ENCODE measurements at places on chromosomes 1 and 21.

DNA sequence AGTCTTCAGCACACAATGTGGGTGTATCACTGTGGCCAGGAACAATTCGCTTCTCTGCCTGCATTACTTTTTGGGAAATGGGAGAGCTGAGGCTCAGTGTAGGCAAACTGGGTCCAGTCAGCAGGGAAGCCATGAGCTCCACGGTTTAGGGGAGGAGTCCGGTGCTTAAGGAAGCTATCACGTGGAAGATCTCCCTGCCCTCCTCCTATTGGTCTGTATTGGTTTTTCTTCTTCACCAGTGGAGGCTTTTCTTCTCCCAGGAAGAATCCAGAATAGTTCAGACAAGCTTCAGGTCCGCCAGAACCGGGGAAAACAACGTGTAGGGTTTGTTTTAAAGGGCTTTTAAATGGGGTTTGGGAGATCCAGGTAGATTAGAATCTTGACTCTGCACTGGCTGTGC is 156.2 kb upstream of the CAMK1G start:
- DNase-seq = no peak

- DNase-seq = no peak
These were observed 24.1 kb downstream of the IFFO2 start for GRCh38 chr1:18932387-18932786.

DNA sequence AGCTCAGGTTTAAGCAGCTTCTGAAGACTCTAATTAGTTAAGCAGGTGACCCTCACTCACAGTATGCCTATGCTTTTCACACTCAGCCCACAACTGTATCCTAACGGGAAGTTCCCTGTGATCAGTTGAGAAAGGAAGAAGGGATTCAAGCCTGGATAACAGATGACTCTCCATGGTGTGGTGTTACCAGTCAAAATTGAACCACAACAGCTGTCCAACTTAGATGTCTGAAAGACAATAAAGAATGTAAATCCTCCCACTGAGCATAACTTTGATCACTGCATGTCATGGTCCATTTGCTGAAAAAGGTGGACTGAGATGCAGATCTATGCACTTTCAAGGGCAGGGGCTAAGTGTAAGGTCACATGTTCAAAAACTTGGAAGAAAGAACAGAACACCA is 32.3 kb upstream of the DIPK1A start:
- DNase-seq = no peak

DNA sequence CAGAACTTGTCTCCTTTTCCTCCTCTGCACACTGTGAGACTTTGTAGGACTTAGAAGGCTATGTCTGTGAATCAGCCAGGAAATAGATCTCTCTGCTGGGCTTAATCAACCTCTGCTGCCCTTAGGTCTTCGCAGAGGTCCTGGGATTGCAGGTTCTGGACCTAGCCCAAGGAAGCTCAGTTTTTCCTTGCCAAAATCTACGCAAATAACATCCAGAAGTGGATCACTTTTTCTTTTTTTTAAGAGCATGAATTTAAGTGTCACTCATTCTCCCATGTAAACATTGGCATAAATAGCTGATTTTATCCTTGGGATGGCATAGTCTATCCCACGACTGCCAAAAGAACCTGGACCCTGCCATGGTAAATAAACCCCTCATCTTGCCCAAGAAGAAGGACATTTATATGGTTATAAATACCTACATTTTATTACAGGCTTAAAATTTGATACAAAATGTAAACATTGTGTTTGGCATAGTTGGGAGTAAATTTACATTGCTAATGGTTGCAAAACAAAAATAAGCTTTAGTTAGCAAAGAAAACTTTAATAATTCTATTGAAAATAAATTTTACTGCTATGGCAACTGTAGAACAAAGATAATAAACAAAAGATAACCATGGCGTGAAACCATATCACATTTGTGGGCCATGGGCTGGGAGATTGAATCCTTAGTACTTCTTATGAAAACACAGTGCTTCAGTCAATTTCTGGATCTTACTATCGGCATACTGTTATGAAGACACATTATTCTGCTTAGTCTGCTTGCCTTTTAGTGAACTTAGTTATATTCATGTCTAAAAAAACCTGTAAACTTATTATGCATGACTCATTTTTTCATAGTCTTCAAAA is 24.5 kb upstream of the DISC1 start:
- DNase-seq = no peak

DNA sequence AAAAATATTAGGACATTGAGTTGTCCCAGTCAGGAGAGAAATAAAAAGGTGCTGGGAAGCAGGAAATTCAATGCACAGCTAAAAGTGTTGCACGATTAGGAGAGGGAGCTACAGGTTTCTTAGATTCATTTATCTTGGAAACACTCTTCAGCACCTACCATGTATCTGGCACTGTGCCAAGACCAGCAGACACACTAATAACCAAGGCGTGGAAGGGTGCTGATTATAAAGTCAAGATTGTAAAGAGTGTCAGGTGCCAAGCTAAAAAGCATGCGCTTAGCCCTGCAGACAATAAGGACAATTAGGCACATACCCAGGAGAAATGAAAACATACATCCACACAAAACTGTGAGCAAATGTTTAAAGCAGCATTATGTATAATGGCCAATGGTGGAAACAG is 129.9 kb downstream of the DSCAM start:
- peak; percentile 63 for DNase-seq

- no peak for DNase-seq
These were observed 4.1 kb downstream of the PYCR2 start for GRCh38 chr1:225919906-225920305.

DNA sequence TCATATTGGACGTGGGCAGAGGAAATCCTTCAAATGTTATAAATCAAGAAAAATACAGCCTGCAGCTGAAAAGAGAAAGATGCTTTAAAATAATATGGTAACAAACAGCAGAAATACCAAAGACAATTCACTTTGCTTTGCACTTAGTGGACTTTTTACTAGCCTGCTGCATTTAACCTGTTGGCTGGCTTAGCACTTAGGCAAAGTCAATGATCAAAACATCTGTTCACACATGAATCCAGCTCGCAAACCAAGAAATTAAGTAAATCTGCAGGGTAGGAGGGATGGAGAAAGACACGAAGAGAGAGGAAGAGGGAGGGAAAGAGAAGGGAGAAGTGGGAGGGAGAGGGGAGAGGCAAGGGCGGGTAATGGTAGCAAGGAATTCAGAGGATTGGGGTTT is 103.6 kb upstream of the RAB4A start:
- peak; percentile 98 for DNase-seq

DNA sequence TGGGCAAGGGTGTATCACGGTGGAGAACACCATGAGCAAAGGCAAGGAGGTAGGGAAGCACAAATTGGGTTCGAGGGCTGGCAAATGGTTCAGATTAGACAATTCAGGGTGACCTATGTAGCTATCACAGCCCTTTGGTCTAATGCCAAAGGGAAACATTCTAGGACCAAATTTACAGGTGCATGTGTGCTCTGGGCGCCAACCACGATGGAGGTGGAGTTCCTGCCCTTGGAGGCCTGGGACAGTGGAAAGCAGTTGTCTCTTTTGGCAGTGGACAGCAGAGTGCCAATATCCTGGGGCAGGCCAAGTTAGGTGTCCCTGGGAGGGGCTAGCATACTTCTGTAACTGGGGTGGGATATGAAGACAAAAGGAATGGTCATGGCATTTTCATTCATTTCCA is 40.1 kb downstream of the IGFN1 start:
- no peak for DNase-seq

DNA sequence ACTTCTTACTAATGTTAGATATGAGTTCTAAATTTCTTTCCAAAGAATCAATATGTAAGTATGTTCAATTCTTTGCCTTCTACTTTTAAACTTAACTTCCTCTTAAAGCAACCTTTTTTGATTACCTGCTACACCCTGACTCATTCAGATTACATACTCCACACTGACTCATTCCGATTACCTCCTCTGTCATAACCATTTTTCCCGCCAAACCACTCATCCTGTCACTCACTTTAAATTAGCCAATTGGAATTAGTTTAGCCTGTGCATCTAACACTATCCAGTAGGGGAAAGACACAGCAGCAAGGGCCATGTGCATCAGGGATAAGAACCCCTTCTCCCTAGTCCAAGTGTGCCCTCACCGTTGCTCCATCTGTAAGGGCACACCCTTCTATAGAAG is 815.5 kb downstream of the BRINP3 start:
- DNase-seq = peak; percentile 26

GRCh38 chr1:25664357-25665199 is 48.0 kb downstream of the MAN1C1 start:
- no peak for DNase-seq

- DNase-seq = no peak
These were observed 89.7 kb downstream of the DMRTA2 start for GRCh38 chr1:50333595-50333974.

- no peak for DNase-seq
These were observed 8.6 kb downstream of the LAMC2 start for GRCh38 chr1:183194527-183195141.

- DNase-seq = no peak
These were observed 21.9 kb downstream of the MCOLN2 start for GRCh38 chr1:84975035-84975434.

DNA sequence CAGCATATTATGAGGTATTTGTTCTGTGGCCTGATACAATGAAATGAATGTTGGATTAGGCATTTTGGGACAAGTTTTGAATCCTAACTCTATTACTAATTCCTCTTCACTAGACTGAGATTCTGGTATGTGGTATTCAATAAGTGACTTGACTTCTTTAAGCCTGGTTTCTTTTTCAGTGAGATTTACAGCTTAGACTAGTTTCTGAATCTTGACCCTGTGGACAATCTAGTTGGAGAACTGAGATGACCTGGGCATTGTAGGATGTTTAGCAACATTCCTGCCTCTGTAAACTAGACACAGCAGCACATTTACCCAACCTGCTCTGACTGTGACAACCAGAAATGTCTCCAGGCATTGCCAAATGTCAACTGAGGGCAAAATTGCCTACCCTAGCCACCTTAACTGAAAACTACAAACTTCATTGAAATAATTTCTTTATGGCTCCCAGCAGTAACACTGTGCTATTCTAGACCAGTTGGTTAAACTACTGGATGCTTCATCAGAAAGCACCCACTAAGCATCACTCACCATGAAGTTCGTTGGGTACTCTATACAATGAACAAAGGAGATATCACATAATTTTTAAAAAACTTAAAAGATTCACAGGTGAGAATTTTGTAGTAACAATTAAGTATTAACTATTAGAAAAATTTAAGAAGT is 16.8 kb downstream of the PTPRC start:
- DNase-seq = no peak

DNA sequence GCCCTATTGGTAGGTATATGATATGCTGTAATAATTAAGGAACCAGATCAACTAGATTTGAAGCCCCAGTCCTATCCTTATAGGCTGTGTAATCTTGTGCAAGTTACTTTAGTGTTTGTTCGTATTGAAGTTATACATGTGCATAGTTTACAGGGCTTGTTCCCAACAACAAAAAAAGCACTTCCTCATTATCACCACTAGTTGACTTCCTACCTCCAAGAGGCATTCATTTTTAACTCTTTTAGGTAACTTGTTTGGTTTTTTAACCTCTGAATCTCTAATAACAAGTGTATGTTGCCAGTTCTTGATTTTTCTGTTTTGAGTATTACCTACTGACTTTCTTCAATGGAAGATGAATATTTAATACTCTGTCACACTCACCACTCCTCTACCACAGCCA is 71.9 kb downstream of the ST3GAL3 start:
- no peak for DNase-seq

DNA sequence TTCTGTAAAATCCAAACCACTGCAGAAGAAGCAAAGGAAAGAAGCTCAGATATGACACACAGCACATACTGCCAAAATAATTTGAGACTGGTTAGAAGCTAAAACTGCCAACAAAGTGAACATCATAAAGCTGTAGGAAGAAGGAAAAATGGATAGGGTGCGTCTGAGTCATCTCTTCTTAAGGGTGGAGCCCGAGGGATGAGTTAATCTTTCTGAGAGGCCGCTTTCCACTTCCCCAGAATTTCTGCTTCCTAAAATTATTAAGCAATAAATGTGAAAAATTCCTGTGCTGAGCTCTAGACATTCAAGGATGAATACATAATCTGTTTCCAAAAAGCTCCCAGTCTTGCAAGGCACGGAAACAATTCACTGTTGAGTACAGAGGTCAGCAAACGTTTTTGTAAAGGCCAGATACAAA is 20.1 kb downstream of the PPT1 start:
- no peak for DNase-seq

DNA sequence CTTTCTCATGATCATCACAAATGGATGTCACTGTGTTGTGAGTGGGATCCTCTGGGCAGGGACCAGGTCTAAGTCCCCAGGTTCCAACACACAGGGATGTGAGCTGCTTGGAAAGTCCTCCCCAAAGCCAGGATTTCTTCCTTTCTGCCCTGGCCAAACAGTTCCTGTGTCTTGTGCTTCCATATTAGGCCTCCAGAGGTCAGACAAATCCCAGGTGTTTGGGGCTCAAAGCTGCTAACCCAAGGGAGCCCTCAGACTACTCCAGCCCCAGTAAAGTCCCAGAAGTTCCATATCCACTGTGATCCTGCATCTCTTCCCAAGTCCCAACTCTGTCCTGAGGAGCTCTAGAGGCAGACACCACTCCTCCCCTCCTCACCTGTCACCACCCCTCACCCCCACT is 27.7 kb upstream of the MAGOH start:
- peak; percentile 65 for DNase-seq

GRCh38 chr1:64882574-64883255 is 83.6 kb downstream of the JAK1 start:
- DNase-seq = no peak

DNA sequence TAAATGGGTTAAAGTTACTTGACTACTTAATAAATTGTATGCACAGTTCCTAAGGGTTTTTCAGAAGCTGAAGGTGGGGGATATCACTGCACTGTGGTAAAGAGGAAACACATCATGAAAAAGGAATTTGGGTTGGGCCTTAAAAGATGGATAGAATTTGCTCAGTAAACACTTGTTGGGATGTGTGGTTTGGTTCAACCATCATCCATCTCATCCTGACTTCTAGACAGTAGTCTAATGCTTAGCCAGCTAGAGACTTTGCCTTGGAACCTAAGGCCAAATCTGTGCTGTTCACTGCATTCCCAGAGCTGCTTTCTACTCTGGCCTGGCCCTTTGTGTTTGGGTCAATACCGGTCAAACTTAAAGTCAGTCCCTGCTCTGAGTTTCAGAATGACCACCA is 30.6 kb downstream of the LY9 start:
- no peak for DNase-seq

DNA sequence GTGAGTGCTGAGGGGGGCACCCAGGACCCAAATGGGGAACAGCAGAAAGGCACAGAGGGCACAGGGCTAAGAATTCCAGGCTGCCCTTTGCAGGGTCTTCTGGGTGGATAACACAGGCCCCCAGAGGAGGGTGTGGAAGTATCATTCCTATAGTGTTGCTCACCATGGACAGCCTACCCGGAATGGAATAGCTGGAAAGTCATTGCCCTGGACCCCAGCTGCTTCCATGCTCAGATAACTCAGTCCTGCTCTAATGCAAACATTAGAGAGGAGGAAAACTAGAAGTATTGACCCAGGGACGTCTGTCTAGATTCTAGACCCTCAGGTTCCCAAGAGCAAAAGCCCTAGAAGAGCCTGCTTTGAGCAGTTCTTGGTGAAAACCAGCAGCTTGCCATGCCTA is 24.7 kb downstream of the SLC6A17 start:
- no peak for DNase-seq

- peak; percentile 24 for DNase-seq
These were observed 151.7 kb downstream of the SEC16B start for GRCh38 chr1:177817937-177818875.

GRCh38 chr1:17004466-17005364 is 7.0 kb downstream of the ATP13A2 start:
- DNase-seq = no peak

Measured in NCI-H82 (cell line).